ENCODE measurements at places on chromosomes 12 and 14. TPM values are rescaled to one million over a fixed set of nuclear protein-coding genes. Genes with fewer than 3 reads are reported as not detected.

Gene LRRC10
- total RNA-seq = not detected

Gene MIP
- total RNA-seq = not detected

Gene NTF3
- not detected for total RNA-seq

Gene SLIRP
- 413 TPM for total RNA-seq

Gene LAG3
- total RNA-seq = 1.6 TPM

Gene POTEM
- not detected for total RNA-seq

Gene KRT81
- total RNA-seq = 4,015 TPM

Gene AQP2
- not detected for total RNA-seq

Data from A549 treated with CORT108297 at 1 μM for 4 hours (cell line).